Activated CD4-positive, alpha-beta T cell treated with anti-CD3 and anti-CD28 coated beads, Interleukin-2, amount 10 ng/mL, durations not matched to agents 7 days and 5 days (primary cell): ENCODE measurements at places on chromosomes 4 and X. TPM values are rescaled to one million over a fixed set of nuclear protein-coding genes. Genes with fewer than 3 reads are reported as not detected.

The FAM199X gene
- total RNA-seq: 11.0 TPM

The EFHC2 gene
- total RNA-seq: 2.2 TPM

The CACNA1F gene
- 0.12 TPM for total RNA-seq

The AMTN gene
- total RNA-seq: not detected

The GLRA3 gene
- total RNA-seq: not detected

The TCEAL6 gene
- not detected for total RNA-seq

The SOWAHD gene
- total RNA-seq: 3.1 TPM

The SGMS2 gene
- total RNA-seq: 0.42 TPM

The HPGD gene
- 7.3 TPM for total RNA-seq

The CLTRN gene
- 0.21 TPM for total RNA-seq

- DNase-seq: no peak
These were observed 94.9 kb downstream of the TENM3 start for GRCh38 chr4:182338063-182338462.

GRCh38 chr4:80484712-80485111 lies 149.2 kb downstream of the CFAP299 start:
- DNase-seq: no peak

DNA sequence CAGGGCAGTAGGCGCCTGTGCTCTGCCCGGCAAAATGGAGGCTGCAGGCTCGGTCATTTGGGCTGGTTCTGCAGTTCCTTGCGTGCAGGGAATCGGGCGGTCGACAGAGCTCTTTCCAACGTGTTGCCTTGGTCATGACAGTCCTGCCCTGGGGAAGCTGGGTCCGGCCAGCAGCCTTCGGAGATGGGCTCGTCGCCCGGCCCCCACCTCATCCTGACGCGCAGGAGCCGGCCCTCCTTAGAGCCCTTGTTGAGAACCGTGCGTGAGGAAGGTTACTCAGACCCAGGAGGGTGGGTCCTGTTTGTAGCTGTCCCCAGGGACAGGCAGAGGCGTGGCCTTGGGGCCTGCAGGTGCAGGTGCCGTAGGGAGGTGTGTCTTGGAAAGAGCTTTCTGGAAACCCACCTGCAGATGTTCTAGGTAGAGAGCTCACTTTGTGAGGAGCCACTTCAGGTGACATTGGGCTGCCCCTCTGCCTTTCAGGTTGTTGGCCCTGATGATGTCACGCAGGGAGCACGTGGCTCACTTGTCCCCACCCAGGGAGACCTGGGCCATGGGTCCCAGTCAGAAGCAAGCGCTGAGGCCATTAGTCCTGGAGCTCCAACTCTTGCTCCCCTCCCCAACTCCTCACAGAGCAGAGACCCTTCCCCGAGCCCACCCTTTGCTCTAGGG lies 15.2 kb upstream of the HGFAC start:
- DNase-seq: no peak

DNA sequence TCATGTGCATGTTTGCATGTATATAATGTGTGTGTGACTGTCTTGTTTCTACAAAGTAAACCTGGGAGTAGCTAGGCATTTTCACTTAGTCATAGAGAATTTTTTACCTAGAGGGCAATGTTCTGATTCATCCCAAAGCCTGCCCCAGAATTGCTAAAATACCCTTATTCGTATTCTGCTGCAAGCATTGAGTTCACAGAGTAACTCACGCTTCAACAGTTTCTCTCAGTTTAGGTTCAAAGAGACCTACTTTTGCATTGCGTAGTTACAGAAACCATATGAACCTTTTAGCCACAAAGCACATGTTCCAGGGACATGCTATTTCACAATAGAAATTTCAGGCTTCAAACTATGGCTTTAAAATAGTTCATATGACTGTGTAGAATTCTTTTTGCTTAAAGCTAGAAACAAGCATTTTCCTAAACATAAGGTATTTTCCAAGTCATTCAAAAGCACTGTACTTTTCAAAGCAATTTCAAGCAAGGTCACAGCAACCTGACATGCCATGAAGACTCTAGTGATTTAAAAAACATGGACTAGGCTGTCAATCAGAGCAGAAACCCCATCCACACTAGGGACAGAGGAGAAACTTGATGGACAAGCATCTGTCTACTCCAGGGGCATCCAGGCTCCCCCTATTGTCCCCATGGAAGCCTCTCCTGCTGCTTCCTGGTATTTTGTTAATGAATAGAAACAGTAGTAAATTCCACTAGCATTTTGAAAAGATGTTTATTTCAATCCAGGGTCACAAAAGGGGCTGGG lies 81.5 kb upstream of the MAPK10 start:
- no peak for DNase-seq

- no peak for DNase-seq
These were observed 1012.1 kb upstream of the SLIT2 start for GRCh38 chr4:19239565-19239964.
